ENCODE measurements at places on chromosomes 5 and 9.

DNA sequence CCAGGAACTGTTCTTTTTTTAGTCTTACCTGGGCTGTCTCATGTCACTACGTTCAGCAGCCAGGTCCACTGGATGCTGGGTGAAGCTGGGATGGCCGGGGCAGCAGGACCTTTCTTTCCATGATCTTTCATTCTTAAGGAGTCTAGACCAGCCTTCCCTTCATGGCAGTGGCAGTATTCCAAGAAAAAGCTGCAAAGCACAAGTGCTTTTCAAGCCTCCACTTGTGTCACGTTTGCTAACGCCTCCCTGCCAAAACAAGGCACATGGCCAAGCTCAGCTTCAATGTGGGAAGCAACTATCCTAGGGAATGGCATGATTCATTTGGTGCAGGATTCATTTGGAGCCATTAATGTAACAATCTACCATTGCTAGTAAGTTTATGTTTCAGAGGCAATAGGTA is 94.8 kb downstream of the RCL1 start:
- no peak for DNase-seq

- no peak for DNase-seq
Measured at GRCh38 chr9:34227445-34227844, 48.6 kb downstream of the UBAP1 start.

DNA sequence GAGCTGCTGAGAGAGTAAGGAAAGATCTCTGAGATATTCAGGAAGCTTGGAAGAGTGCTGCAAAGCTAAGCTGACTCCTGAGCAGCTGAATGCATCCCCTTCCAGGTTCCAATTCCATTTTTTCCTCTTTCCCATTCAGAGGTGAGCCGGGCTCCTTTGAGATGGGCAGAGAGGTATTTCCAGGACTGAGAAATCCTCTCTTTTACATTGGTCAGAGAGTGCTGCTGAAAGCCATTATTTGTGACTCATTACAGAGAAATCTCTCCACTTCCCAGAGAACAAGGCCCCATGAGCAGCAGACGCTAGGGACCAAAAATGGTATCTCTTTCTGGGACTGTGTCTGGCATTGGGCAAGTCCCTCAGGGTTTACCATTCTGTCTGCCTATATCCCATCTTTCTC is 3.7 kb downstream of the MCTP1 start:
- no peak for DNase-seq

GRCh38 chr5:109192555-109193281 is 217.1 kb downstream of the PJA2 start:
- DNase-seq: no peak

- DNase-seq: no peak
Measured at GRCh38 chr9:137494104-137494544, 35.0 kb upstream of the NSMF start.

Data from stimulated activated CD4-positive, alpha-beta T cell treated with anti-CD3 and anti-CD28 coated beads, Interleukin-4, amount 100 ng/mL, for 4 hours (primary cell).